ENCODE measurements at places on chromosomes 5 and 9.

GRCh38 chr9:89420397-89421178 is 77.3 kb downstream of the SEMA4D start:
- DNase-seq = no peak

DNA sequence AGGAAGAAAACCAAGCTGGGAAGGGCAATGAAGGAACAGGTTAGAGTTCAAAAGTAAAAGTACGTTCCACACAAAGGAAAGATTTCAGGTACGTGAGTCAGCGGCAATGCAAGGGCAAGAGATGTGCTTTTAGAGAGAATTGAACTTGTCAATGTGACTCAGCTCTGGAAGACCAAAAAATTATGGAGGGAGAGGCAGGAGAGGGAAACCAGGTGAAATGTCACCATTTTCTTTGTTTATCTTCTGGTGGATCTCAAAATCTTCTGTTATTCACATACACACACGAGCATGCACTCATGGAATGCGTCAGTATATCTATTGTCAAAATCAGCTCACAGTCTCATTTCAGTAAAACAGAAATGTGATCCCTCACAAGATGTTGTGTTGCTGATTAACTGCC is 148.8 kb upstream of the RFX3 start:
- DNase-seq = no peak

DNA sequence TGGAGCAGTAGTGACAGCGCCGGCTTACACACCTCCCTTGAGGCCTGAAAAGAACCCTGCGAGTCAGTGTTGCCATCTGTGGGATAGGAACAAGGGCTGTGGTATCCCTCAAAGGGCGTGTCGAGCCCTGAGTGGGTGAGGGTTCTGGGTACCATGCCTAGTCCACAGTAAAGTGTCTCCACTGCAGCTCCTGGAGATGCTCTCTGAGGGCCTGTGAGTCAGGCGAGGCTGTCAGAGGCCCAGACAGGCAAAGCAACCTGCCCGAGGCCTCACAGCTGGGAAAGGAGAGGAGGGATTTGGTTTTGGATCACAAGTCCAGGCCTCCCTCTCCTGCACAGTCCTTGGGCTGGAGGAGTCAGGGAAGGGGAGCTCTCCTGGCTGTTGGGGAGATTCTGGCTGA is 6.1 kb downstream of the PRRX2 start:
- no peak for DNase-seq

GRCh38 chr9:115799734-115800133 is 353.9 kb upstream of the PAPPA start:
- DNase-seq = no peak

Measured in NB4 (cell line).